Activated CD8-positive, alpha-beta memory T cell treated with anti-CD3 and anti-CD28 coated beads for 4 hours (primary cell): ENCODE measurements at places on chromosomes 4 and X.

DNA sequence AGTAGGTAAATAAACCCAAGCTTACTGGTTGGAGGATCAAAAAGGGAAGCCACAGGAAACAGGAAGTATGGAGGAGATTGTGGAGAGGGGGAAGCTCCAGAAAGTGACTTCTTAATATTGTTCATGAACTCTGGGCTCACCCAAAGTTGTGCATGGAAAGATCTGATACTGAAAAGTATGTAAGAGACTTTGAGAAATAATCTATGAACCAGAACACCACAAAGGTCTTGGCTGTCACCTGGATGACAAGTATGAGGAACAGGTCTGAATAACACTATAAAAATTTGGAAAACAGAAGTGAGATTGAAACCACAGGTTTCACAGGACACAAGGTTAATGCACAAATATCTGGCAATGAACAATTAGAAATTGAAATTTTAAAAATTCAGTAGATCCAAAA, 567.4 kb downstream of the INPP4B start:
- DNase-seq, result no peak

DNA sequence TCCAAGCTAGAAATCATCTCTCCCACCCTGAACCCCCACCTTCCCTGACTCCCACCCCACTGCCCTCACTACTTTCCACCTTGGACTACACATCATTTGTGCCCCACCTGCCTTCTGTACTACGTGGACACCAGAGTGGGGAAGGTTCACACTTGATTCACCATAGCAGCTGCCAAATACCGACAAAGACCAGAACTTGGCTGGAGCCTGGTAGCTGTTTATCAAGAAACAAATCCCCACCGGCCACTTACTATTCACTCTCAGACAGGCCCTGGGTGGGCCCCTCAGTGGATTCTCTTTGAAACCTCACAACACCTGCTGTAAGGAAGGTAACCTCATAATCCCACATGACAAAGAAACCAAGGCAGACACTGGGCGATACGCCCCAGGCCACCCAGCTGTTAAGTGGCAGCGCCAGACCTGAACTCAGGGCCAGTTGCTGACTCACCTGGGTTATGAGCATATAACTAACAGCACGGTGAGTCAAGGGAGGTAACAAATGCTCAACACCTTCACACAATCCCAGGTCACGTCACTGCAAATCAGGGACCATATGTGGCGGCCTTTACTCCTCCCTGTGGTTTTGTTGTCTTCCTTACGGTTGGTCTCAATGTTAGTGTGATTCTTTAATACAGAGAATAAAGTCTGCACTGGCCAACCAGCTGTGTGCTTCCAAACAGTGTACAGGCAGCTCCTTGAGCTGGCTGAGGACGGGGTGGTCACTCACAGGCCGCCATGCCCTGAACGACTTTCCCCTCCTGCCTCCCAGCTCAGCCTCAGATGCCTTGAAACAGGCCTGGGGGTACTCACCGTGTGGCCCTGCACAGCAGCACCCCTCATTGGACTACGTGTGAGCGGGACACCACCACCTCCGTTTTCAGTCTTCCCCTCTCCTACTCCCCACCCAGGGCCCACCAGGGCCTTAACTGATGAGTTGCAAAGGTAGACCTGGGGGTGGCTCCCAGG, 7.5 kb downstream of the WDR1 start:
- no peak for DNase-seq

- DNase-seq, result no peak
Observed at GRCh38 chr4:8113611-8114377, 44.8 kb downstream of the ABLIM2 start.

GRCh38 chrX:97039363-97040029, 155.8 kb downstream of the RPA4 start:
- DNase-seq, result no peak

GRCh38 chr4:70619778-70620177, 8.8 kb upstream of the ENAM start:
- DNase-seq, result no peak

DNA sequence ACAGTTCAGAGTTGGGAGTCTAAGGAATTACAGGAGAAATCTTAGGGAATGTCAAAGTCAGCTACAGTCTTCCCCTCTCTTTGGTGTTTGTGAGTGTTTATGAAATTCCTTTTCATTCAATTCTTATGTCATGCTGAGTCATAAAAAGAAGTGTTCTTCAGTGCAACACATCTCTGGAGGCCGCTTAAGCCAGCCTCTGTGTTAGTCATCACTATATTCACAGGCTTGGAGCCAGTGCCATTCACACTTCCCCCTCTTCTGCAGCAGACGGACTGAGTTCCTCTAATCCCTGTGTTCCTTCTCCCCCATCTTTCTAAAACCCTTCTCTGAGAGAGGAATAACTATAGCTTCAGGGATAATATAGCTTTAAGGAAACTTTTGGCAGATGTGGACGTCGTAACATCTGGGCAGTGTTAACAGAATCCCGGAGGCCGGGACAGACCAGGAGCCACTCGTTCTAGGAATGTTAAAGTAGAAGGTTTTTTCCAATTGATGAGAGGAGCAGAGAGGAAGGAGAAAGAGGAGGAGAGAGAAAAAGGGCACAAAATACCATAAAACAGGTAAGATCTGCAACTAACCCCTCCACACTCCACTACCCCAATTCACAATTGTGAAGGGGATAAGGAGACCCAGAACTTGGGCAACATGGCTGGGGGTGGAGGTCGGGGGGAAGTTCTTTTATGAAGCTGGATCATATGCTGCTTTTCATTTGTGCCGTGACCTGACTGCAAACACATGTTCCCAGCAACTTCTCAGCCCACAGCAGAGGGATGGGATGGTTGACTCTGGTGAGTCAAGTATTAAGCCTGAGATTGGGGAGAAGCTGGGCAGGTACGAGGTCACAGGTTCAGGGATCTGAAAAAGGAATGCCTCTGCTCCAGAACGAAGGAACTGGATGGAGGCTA, at the start of gene SRPX2:
Gene SRPX2 (plus strand): TSS at position 244 of the 905 bp plus-strand sequence. CDS start 2,124 bp downstream, outside the sequence.
- DNase-seq, result no peak
